ENCODE measurements at places on chromosomes 7 and 10.
A peak's percentile ranks its signal among the peaks of the same experiment; 100 is the strongest.

DNA sequence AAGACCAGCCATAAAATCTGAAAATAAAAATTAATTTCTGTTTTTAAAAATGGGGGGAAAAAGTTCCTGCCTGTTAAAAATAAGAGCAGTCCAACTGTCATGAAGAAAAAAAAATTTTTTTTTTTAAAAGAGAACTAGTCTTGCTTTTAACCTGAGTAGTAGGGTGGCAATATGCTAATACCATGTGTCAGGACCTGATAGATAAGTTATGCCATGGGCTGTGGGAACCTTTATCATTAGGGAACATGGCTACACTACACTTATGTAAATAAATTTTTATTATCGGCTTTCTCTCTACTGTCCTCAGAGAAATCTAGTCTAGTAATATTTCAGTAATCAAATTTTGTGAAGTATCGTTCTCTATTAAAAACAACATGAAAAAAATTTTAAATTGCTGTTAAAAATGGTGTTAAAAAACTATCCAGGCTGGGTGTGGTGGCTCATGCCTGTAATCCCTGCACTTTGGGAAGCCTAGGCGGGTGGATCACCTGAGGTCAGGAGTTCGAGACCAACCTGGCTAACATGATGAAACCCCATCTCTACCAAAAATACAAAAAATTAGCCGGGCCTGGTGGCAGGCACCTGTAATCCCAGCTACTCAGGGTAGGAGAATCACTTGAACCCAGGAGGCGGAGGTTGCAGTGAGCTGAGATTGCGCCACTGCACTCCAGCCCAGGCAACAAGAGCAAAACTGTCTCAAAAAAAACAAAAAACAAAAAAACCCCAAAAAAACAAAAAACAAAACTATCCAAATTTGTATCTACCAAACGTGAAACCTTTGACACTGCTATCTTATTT lies 20.7 kb downstream of the NT5C3A start:
- no peak for DNase-seq

- DNase-seq: no peak
Measured at GRCh38 chr10:48554656-48555055, 50.2 kb downstream of the ARHGAP22 start.

DNA sequence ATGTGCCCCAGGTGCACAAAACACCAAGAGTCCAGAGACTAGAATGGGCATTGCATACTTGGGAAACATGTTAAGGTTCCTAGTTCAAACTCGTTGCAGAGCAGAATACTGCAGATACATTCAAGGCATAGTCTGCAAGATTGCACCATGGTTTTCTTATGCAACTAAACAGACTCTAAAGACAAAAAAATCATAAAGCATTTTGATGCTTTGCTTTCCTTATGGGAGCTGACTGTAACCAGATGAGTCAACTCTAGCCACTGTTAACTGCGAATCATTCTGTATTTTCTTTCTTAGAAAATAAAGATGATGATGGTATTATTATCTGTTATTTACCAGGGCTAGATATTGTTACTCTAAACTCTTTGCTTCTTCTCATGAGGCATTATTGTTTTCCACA lies 19.7 kb downstream of the TRUB1 start:
- DNase-seq: peak; percentile 19

- DNase-seq: no peak
Measured at GRCh38 chr10:10462151-10462941, 555.3 kb upstream of the CELF2 start.

GRCh38 chr10:89086801-89087521 lies 96.4 kb downstream of the FAS start:
- peak; percentile 46 for DNase-seq

DNA sequence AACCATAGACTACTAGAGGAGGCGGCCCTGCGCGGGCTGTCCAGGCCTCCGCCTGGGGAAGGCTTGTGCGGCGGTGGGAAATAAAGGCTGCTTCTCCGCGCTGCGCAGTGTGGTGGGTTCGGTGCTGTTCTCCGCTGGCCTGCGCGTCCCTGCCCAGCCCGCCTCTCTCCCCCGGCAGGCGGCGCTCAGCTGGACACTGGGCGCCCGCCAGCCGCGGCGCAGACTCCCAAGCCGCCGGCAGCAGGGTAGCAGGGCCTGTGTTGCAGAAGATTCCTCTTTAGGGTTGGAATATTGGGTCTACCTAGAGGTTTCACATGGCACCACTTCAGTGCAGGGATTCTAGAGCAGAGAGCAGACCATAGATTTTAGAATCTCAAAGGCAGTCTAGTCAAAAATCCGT lies 66.1 kb upstream of the ZPBP start:
- no peak for DNase-seq

- no peak for DNase-seq
Measured at GRCh38 chr10:1211844-1212570, 155.8 kb downstream of the WDR37 start.

- DNase-seq: no peak
Measured at GRCh38 chr7:94431176-94431575, 36.5 kb downstream of the COL1A2 start.

DNA sequence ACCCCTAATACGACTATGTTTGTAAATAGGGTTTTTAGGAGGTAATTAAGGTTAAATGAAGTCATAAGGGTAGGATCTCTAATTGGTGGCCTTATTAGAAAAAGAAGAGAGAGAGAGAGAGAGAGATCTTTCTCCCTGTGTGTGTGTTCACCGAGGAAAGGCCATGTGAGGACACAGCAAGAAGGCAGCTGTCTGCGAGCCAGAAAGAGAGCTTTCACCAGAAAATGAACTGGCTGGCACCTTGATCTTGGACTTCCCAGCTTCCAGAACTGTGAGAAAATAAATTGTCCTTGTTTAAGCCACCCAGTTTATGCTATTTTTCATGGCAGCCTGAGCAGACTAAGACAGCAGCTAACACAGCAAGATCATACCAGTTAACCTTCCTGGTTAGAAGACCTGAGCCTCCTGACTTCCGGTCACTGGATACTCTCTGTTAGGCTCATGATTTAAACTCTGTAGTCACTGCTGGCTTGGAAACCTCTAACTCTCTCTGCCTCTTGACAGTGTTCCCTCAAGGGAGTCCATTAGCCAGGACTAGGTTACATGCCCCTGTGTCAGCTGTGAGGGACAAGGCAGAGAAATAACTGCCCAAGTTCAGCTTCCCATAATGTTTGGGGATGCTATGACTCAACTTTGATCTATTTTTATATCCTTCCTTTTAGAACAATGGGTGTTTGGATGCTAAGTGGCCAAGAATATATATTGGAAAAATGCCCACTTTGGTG lies 102.3 kb downstream of the DYNC1I1 start:
- no peak for DNase-seq

GRCh38 chr7:69739190-69739589 lies 140.9 kb downstream of the AUTS2 start:
- peak; percentile 88 for DNase-seq

DNA sequence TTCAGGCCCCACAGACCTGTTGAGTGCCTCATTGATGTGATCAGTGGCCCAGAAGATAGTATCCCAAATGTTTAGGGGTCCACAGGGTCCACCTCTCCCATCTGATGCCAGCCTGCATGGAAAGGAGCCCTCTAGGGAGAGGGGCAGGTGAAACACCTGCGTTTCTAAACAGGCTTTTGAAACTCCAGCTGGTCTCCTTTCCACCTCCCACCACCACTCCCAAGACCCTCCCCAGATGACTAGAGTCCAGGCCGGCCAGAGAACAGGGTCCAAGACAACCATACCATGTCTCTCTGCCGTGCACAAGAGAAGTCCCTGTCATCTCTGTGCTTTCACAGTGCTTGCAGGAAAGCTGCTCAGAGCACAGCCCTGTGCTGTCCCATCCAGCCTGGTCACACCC lies 105.0 kb upstream of the NANOS1 start:
- DNase-seq: no peak

DNA sequence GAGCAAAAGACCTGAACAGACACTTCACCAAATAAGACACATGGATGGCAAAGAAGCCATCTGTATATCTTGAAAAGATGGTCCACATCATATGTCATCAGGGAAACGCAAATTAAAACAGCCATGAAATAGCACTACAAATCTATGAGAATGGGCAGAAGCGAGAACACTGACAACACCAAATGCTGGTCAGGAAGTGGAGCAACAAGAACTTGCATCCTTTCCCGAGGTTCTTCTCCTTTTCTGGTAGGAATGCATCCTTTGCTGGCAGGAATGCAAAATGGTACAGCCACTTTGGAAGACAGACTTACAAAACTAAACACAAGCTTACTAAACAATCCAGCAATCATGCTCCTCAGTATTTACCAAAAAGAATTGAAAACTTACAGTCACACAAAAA lies 60.0 kb downstream of the PIK3AP1 start:
- DNase-seq: no peak

- no peak for DNase-seq
Measured at GRCh38 chr7:1500064-1500807, 4.0 kb downstream of the INTS1 start.

GRCh38 chr10:58791137-58791536 lies 278.5 kb downstream of the BICC1 start:
- DNase-seq: no peak

- DNase-seq: no peak
Measured at GRCh38 chr10:70622541-70622940, 20.0 kb upstream of the PRF1 start.

- DNase-seq: no peak
Measured at GRCh38 chr7:40008223-40008815, 58.3 kb downstream of the CDK13 start.

DNA sequence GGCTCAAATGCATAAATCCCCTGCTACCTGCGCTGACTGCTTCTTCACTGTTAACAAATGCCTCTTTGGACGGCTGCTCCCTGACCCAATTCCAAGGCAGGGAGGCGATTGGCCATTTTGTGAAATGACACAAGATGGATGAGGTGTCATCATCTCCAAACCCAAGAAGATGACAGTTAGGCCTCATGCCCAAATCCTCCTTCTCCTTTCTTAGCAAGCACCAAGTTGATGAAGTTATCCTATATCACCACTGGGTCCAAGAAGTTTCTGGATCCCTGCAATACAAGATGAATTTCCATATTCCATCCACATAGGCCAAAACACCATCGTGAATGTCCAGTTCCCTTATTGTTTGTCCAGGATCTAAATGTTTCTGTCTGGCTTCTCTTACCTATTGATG lies 98.5 kb upstream of the RAB11FIP2 start:
- no peak for DNase-seq

DNA sequence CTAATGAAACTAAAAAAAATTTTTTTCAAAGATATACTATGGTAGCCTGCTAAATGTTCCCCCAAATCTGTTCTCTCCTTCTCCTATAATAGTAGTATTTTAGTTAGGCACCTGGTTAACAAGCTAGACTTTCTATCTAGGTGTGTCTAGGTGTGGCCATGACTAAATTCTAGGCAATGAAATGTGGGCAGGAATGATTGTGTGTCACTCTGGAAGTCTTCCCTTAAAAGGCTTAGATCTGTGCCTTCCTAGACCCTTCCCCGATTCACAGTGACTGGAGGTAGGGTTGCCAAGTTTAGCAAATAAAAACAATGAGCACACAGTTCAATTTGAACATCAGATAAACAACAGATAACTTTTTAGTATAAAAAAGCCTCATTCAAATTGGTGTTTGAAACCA lies 8.3 kb upstream of the ARHGAP21 start:
- no peak for DNase-seq

- DNase-seq: no peak
Measured at GRCh38 chr7:18226598-18226997, 199.0 kb upstream of the PRPS1L1 start.

- no peak for DNase-seq
Measured at GRCh38 chr10:119209736-119210355, 2.5 kb downstream of the GRK5 start.

DNA sequence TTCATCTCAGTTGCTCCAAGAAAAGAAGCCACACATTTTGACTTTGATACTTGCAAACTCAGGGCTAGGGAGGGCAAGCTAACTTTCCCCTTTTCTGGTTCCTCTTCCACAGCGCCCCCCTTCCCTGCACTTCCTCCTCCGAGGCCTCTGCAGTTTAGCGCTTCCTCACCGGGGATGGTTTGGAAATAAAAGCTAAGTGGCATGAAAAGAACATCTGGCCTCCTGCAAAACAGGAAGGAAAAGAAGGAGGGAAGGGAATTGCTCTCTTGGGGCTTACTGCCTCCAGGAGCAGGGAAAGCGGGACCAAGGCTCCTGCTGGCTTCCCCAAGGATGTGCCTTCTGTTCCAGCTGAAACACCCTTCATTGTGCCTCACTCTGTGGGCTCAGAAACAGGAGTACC lies 42.3 kb downstream of the PRKCQ start:
- no peak for DNase-seq

DNA sequence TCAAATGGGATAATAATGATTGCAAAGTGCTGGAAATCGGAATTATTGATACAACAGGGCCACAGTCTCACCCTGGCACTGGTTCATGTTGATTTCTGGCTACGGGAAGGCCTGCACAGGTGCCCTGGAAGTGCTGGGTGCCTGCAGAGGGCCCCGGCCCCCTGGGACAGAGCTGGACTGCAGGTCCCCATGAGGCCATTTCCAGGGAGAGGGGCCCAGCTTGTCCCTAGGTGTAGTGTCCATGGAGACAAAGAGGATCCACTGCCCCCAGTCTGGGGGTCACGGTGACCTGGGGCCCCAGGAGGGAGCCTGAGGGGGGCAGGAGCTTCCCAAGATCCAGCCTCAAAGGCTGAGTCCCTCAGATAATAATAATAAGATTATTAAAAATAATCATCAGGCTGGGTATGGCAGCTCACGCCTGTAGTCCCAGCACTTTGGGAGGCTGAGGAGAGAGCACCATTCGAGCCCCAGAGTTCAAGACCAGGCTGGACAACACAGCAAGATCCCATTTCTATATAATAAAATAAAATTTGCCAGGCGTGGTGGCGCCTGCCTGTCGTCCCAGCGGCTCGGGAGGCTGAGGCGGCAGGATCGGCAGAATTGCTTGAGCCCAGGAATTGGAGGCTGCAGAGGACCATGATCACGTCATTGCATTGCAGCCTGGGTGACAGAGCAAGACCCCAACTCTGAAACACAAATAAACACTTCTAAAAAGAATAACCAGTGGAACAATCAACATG lies 98.1 kb downstream of the MICALL2 start:
- no peak for DNase-seq

DNA sequence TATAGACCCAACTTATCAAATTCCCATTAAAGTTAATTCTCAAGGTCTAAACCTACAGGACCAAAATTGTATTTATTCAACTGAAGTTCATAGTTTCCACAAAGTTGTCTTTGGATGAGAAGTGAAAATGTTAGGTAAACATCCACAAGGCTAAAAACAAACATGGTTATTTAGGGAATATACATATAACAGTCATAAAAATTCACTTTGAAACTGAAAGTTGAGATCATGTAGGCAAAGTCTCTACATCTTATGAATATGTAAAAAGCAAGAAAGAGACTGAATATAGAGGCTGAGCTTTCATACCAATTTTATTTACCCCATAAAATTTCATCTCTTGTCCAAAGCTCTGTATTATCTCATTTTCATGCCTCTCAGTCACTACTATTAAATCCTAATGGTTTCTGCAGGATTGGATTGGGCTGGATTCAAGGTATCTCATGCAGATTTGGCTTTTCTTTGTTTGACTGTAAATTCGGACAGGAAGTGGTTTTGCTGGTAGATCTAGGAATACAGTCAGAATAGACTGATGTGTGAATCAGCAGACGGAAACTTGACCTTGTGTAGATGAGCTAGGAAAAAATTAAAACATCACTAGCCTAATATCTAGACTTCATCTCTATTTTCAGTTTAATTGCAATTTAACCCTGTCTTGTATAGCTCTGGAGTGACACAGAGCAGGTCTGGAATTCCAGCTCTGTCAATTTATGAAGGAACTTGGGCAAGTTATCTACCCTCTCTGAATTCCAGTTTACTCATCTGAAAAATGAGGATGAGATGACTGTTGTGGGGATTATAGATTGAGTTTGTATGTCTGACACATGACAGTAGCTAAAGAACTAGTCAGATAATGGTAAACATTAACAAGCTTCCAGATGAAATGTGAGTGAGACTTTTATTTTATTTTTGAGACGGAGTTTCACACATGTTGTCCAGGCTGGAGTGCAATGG lies 27.3 kb upstream of the SKAP2 start:
- DNase-seq: no peak

- DNase-seq: peak; percentile 16
Measured at GRCh38 chr7:129009437-129009836, 45.5 kb downstream of the TNPO3 start.

All from activated CD4-positive, alpha-beta T cell treated with anti-CD3 and anti-CD28 coated beads, Interleukin-10, Interleukin-2, amounts not matched to agents 100 ng/mL and 50 ng/mL, durations not matched to agents 16 hours and 8 hours (primary cell).